ENCODE measurements at places on chromosomes 6 and 20. TPM values are rescaled to one million over a fixed set of nuclear protein-coding genes. Genes with fewer than 3 reads are reported as not detected.

The DACT2 gene
- not detected for total RNA-seq

DNA sequence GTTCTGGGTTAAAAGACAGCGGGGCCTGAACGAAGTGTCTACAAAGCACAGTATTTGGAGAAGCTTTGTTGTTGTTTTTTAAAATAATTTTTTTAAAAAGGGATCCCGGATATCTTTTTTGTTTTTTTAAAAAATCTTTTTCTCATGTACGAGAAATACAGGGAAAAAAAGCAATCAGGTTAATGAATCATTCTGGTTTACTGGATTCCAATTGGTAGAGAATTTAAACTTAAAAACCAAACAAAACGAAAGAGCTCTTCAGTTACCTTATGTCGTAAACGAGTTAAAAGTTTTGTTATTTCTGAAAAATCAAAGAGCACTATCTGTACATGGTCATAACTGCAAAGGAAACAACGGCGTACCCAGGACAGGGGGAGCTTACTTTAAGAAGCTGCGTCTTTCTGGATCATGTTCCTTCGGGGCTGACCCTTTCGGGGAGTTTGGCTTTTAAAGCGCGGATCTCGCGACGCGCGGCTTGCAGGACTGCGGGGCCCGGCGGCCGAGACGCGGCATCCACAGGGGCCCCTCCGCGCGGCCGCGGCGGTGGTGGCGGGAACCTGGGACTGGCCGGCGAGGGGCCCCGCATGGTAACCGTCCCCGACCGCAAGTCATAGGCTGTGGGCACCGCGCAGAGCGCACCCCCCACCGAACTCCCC, 927 bp downstream of the IL20RA start:
- DNase-seq: no peak

DNA sequence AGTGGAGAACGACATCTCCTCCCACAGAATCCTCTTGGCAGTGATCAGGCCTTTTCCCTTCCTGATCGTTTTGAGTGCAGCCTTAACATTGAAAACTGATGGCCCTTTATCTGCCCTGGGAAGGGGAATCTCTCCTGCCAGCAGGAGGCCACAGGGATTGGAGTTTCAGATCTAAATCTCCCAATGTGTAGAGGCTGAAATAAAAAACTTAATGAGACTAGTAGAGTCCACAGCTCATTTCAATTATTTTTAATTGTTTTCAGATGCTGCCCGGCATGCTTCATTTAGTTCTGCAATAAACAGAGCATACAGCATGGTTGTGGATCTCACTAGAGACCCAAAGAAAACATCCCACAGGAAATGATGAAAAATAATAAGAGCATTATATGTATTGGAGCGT, 662.2 kb upstream of the HS3ST5 start:
- no peak for DNase-seq

The CST2 gene
- total RNA-seq: not detected

- no peak for DNase-seq
These were observed 138.8 kb downstream of the HFE start for GRCh38 chr6:26225848-26226578.

DNA sequence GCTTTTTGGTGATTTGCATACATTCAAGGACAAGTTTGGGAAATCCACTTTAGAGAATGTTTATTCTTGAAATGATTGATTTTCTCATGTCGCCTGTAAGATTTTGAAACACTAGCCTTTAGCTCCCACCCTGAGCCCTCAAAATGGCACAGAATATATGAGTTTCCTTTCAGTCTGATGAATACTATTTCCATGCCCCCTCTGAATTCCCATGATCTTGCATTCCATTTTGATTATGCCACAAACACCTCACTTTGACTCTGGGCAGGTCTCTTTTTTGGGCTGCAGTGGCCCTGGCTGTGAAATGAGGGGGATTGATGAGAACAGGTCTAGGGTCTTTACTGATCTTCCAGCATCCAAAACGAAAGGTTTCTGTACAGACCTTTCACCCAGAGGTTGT, 50.4 kb downstream of the SULF2 start:
- no peak for DNase-seq

The STMND1 gene
- total RNA-seq: not detected

GRCh38 chr6:27901801-27902200, 10.4 kb downstream of the OR2B2 start:
- DNase-seq: no peak

DNA sequence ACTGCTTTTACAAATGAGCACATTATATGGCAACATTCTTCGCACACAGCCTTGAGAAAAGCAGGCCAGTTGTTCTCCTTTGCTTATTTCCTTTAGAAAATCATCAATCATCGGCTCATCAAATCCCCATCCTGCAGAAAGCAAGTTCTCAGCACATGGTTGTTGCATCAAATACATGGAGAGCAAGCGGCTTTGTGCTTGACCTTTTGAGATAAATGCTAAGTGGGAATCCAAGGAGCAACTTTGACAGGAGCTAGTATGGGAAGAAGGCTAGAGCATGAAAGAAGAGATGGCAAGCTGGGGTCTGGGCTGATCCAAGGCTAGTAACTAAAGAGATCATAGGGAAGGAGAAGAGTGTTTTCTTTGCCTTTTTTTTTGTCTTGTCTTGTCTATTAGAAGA, 43.2 kb upstream of the ADTRP start:
- DNase-seq: no peak

The SALL4 gene
- total RNA-seq: 0.26 TPM

The BYSL gene
- total RNA-seq: 14.8 TPM
